ENCODE measurements at places on chromosomes 13 and 19. TPM values are rescaled to one million over a fixed set of nuclear protein-coding genes. Genes with fewer than 3 reads are reported as not detected.

MAP4K1 gene
- 4.5 TPM for polyA plus RNA-seq

HSD17B14 gene
- 91.9 TPM for polyA plus RNA-seq

ZNF470 gene
- 1.7 TPM for polyA plus RNA-seq

SPTBN4 gene
- polyA plus RNA-seq: 1.3 TPM

GRCh38 chr13:51246418-51247277 is 24.4 kb downstream of the FAM124A start:
- no peak overlapping the region for H3K4me3 ChIP-seq
- no peak for DNase-seq
- no peaks in the 10 kb centered on the region for H3K4me1 ChIP-seq
- peaks cover 5% of the 10 kb centered on the region for H3K27me3 ChIP-seq
- H3K27ac ChIP-seq: no peak overlapping the region

GRCh38 chr13:23751195-23751594 is 138.0 kb downstream of the MIPEP start:
- no peaks in the 10 kb centered on the region for H3K27me3 ChIP-seq
- no peak overlapping the region for H3K4me3 ChIP-seq
- H3K27ac ChIP-seq: peak overlapping the region; percentile 74
- DNase-seq: no peak
- H3K4me1 ChIP-seq: peaks cover 35% of the 10 kb centered on the region

DNA sequence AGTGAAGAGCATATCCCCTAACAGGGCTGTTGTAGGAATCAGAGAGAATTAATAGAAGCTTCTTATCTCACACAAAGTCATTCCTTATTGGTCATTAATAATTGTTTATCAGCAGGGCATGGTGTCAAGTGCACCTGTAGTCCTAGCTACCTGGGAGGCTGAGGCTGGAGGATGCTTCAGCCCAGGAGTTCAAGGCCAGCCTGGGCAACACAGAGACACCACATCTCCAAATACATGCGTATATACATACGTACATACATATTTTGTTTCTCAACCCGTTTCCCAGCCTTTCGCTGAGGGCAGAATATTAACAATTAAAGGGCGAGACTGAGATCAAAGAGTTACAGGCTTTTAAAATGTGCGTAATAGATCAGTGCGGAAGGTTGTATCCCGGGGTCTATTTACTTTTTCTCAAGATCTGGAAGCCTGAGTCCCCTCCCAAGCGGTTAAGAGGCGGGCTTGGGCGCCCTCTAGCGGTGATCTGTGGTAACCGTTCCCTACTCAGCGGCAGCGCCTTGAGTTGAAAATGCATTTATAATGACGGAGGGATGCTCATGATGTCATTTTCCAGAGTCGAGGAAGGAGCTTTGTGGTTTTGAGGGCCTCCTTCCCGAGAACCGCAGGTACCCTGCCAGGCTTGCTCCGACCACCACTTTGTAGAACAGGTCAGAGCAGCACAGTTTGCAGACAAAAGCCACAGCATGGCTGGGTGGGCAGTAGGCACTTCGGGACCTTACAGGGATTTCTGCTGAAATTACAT is 169.6 kb upstream of the GPR12 start:
- H3K4me3 ChIP-seq: no peak overlapping the region
- no peaks in the 10 kb centered on the region for H3K4me1 ChIP-seq
- peaks cover 5% of the 10 kb centered on the region for H3K27me3 ChIP-seq
- no peak overlapping the region for H3K27ac ChIP-seq

DNA sequence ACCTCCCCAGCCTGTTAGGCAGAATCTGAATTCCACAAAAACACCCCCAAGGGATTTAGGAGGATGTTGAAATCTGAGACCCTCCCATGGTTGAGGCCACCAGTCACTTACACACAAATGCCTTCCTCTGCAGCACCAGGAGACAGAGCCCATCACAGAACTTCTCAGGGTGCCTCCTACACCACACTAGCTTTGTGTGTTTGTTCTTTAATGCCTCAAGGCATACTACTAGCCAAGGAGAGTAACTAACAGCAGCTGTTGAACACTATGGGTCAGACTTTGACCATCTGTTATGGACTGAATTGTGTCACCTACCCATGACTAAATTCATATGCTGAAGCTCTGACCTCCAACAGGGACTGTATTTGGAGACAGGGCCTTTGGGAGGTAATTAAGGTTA is 9.5 kb upstream of the MED26 start:
- H3K4me3 ChIP-seq: no peak overlapping the region
- no peaks in the 10 kb centered on the region for H3K4me1 ChIP-seq
- H3K27me3 ChIP-seq: no peaks in the 10 kb centered on the region
- no peak for DNase-seq
- no peaks in the 10 kb centered on the region for H3K36me3 ChIP-seq

GRCh38 chr19:11355160-11356073 is at the start of gene PLPPR2:
Gene PLPPR2, plus strand, starts transcription at chr19:11355432. Its CDS starts 2,242 bp downstream, at chr19:11357674.
- H3K27me3 ChIP-seq: no peaks in the 10 kb centered on the region
- H3K4me3 ChIP-seq: peak within 1 kb of the TSS; percentile 64
- H3K27ac ChIP-seq: no peak within 1 kb of the TSS
- peak; percentile 96 for DNase-seq
- H3K4me1 ChIP-seq: no peaks in the 10 kb centered on the region

- H3K27me3 ChIP-seq: no peaks in the 10 kb centered on the region
- no peak overlapping the region for H3K4me3 ChIP-seq
- H3K36me3 ChIP-seq: no peaks in the 10 kb centered on the region
- H3K4me1 ChIP-seq: peaks cover 10% of the 10 kb centered on the region
- no peak for DNase-seq
- H3K27ac ChIP-seq: no peak overlapping the region
Observed at GRCh38 chr19:46387713-46388130, 25.6 kb downstream of the CCDC8 start.

- no peak overlapping the region for H3K4me3 ChIP-seq
- no peaks in the 10 kb centered on the region for H3K36me3 ChIP-seq
- DNase-seq: no peak
- peaks cover 8% of the 10 kb centered on the region for H3K27me3 ChIP-seq
- no peak overlapping the region for H3K27ac ChIP-seq
Observed at GRCh38 chr13:99857738-99858137, 113.8 kb downstream of the ZIC5 start.

GRCh38 chr13:57724486-57725272 is 93.1 kb downstream of the PCDH17 start:
- H3K27me3 ChIP-seq: no peaks in the 10 kb centered on the region
- no peaks in the 10 kb centered on the region for H3K36me3 ChIP-seq
- no peak overlapping the region for H3K27ac ChIP-seq

DNA sequence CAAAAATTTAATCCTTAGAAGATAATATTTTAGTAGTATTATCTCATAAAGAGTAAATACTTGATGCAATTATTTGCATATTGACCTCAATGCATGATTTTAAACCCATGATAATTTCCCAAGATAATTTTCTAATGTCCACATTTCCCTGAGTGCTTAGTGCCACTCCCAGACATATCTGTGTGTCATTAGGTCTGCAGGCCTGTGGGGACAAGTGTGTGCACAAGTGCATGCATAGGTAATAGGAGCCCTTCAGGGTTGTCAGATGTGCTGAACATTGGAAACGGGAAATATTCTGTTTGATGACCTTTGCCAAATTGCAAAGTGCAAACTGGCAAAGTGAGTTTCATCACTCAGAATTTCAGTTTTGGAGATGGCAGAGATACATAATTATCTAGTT is 369.9 kb downstream of the KLF5 start:
- no peak overlapping the region for H3K4me3 ChIP-seq
- no peaks in the 10 kb centered on the region for H3K27me3 ChIP-seq
- peaks cover 23% of the 10 kb centered on the region for H3K4me1 ChIP-seq
- peak overlapping the region; percentile 88 for H3K27ac ChIP-seq
- H3K36me3 ChIP-seq: no peaks in the 10 kb centered on the region

DNA sequence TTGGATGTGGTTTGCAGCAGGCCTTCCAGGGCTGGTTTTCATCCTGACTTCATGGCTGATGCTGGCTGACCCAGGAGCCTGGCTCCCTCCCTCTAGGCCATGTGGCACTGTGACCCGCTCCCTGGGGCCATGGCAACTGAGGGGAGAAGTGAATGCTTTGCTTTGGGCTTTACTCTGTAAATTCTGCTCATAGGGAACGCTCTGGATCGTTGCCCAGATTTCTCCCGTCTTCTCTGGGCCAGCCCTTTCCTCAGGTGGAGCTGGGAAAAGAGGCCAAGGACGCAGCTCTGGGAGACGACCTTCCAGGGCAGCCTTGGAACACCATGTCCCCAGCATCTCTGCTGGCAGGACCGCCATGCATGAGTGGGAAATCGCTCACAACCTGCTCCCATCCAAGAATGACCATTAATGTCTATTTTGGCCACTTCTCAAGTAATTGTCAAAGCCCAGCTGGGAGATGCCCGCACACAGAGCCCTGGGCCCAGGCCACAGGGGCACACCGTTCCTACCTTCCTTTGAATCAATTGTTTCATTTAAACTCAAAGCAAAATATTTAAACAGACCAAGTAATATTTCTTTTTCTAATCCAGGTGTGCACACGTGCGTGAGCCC is 321.8 kb downstream of the TEX29 start:
- H3K4me3 ChIP-seq: no peak overlapping the region
- no peaks in the 10 kb centered on the region for H3K36me3 ChIP-seq
- no peak for DNase-seq

GRCh38 chr13:92735909-92736308 is 490.7 kb upstream of the GPC6 start:
- H3K27ac ChIP-seq: no peak overlapping the region
- no peak for DNase-seq
- H3K36me3 ChIP-seq: no peaks in the 10 kb centered on the region
- H3K27me3 ChIP-seq: no peaks in the 10 kb centered on the region
- no peak overlapping the region for H3K4me3 ChIP-seq

Data from hepatocyte (in vitro differentiated cells).